ENCODE measurements at places on chromosomes 3 and 15.
A peak's percentile ranks its signal among the peaks of the same experiment; 100 is the strongest.

- no peak for DNase-seq
Measured at GRCh38 chr3:129050556-129051295, 9.9 kb upstream of the GP9 start.

- DNase-seq = no peak
Measured at GRCh38 chr15:25803036-25803435, 60.1 kb downstream of the ATP10A start.

DNA sequence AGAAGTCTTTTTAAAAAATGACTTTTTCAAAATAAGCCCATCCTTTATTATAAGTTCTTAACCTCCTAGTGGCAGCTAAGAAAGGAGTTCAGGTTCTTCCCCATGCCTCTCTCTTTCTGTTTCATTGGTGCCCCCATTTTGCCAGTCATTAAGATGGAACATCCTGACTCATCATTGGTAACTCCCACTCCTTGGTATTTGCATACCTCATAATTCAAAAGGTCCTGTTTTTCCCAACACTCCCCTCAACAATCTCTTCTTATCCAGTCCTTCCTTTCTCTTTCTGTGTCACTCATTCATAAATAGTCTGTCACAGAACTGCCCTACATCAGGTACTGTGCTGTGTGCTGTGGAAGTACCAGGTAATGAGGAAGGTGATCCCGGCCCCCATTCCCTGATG, 394.0 kb downstream of the FOXP1 start:
- no peak for DNase-seq

- no peak for DNase-seq
Measured at GRCh38 chr3:24379936-24380335, 114.7 kb downstream of the THRB start.

DNA sequence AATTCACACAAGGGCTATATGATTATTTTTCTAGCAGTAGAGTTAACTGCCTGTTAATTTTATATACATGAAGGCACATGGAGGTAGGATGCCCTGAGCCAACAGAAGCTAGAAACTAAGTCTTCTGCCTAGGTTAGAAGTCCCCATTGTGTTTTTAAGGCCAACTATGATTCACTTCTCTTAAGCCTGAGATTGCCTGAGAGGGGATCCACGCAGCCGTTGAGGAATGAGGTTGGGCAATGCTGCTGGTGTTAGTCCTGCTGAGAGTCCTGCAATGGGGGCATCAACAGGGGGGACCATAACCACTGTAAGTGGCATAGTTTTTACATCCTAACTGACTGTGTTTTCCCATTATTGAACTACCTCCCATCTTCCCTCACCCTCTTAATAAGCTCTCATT, 60.1 kb upstream of the PFN2 start:
- DNase-seq = no peak

DNA sequence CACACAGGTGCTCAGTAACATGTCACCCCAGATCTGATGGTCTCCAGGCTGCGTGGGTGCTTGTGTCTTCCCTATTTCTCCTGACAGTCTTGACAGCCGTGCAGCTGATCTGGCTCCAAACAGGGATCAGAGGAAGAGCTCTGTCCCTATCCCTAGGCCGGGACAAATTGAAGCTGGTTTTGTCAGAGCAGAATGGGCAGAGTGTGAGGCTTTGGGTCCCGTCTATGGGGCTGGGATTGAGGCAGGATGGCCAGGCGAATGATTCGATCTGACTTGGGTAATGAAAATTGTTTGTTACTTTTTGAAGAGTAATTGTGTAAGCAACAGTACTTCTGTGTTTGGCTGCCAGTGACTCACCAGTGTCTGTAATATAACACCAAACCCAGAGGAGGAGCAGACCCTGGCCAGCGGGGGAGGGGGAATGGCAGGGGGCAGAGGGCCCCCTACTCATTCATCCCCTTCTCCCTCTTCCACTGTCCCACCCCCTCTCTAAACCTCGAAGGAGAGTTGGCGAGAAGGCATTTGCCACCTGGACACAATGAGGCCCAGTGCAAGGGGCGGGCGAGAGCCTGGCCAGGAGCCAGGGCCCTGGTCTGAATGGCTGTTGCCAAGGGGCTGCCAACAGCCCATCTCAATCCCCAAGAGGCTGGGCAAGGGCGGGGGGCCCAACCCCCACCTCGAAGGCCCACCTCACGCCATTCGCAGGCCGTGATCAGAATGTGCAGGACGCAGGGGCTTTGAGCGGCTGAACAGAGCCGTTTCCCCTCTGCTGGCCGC, 4.9 kb upstream of the MAGEF1 start:
- no peak for DNase-seq

- no peak for DNase-seq
Measured at GRCh38 chr15:80584561-80584964, 110.5 kb upstream of the ABHD17C start.

DNA sequence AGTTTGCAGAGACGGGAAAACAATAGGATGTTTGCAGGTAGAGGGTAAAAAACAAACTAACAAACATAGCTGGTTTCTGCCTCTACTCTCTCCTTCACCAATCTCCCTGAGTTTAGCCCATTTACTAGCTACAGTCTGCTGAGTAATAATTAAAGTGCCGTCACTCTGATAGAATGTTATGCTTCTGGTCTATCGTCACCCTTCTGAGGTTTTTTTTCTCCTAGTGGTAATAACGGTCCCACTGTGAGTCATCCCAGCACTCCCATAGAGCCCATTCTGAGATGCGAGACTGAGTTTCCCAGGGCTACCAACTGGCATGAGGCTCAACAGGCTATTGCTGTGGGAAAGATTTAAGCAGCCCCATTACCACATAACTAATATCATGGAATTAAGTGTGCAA, 56.4 kb downstream of the PLAAT1 start:
- no peak for DNase-seq

DNA sequence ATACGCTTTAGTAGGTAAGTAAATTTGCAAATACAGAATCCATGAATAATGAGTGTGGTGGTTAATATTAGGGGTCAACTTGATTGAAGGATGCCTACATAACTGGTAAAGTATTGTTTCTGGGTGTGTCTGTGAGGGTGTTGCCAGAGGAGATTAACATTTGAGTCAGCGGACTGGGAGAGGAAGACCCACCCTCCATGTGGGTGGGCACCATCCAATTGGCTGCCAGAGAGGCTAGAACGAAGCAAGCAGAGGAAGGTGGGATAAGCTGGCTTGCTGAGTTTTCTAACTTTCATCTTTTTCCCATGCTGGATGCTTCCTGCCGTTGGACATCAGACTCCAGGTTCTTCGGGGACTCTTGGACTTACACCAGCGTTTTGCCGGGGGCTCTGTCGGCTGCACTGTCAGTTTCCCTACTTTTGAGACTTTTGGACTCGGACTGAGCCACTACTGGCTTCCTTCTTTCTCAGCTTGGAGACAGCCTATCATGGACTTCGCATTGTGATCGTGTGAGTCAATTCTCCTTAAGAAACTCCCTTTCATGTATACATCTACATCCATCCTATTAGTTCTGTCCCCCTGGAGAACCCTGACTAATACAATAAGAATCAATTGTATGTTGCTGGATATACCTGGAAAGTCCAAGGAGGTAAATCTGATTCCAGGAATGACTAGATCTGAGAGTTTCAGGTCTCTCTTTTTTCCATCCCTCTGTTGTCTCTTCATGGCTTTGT, 25.8 kb upstream of the NEDD4 start:
- no peak for DNase-seq

GRCh38 chr3:69126999-69127398, 4.6 kb upstream of the LMOD3 start:
- DNase-seq = no peak

DNA sequence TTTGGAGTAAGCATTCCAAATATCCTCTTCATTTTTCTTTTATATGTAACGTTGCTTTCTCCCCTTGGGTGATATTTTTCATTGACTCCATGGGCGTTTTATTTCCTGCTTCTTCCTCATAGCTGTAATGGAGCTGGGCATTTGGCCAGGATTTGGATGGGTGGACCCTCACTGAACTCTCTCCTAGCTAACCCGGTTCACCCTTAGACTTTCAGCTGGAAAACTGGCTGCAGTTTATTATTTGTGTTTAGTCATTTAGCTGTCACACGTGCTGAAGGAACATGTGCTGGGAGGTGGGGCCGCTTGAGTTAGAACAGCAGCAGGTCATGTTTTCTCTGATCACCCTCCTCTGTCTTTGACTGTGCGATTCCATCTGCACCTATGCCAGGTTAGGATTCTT, 407.6 kb downstream of the ZIC1 start:
- DNase-seq = peak; percentile 52

- no peak for DNase-seq
Measured at GRCh38 chr3:10238345-10239183, 9.7 kb upstream of the TATDN2 start.

- no peak for DNase-seq
Measured at GRCh38 chr3:102148598-102149337, 286.0 kb upstream of the ZPLD1 start.

DNA sequence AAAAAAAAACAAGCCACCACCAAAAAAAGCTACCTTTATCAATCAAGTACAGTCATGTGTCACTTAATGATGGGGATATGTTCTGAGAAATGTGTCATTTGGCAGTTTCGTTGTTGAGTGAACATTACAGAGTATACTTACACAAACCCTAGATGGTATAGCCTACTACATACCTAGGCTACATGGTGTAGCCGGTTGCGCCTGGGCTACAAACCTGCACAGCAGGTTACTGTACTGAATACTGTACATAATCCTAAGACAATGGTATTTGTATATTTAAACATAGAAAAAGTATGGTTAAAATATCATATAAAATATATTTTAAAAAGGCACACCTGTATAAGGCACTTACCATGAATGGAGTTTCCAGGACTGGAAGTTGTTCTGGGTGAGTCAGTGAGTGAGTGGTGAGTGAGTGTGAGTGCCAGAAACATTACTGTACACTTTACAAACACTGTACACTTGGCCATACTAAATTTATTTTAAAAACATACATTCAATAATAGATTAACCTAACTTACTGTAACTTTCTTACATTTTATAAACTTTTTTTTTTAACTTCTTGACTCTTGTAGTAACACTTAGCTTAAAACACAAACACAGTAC, 25.9 kb upstream of the JMJD7 start:
- DNase-seq = no peak

DNA sequence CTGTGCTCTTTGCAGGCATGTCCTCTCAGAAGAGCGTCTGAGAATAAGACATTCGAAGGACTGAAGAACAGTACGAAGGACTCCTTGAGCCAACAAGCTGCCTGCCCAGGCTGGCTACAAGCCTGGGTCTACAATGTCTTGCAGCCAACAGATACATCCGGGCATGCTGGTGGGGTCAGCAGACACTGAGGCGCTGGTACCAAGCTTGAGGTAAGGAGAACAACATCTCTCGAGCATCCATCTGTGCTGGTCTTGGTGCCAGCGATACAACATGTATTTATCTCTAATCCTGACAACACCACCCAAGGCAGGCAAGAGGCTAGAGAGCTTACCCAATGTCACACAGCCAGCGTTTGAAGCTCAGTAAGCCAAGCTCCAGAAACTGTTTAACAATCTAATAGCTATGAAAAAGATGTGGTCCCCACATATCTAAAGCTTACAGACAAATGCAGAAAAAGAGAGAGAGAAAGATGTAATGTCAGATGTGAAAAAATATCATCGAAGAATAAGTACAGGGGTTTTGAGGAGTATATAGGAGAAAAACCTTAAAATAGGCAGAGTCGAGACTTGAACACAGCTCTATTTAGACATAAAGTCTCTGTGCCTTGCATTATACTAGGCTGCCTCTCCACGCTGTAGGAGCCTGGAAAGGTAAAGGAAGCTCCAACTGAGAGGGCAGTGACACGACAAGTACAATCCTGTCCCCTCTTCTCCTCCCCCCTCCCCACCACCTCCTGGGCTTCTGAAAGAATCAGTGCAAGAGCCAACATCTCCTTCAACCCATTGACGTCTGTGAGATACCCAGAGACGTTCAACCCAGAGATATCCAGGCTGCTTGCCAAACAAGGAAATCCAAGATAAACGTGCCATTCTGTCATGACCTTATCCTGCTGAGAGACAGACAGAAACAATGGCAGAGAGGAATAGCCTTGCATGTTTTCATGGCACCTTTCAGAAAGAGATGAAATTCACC, 39.4 kb downstream of the WWTR1 start:
- DNase-seq = no peak

GRCh38 chr3:196168808-196169391, 42.3 kb downstream of the ZDHHC19 start:
- DNase-seq = no peak

DNA sequence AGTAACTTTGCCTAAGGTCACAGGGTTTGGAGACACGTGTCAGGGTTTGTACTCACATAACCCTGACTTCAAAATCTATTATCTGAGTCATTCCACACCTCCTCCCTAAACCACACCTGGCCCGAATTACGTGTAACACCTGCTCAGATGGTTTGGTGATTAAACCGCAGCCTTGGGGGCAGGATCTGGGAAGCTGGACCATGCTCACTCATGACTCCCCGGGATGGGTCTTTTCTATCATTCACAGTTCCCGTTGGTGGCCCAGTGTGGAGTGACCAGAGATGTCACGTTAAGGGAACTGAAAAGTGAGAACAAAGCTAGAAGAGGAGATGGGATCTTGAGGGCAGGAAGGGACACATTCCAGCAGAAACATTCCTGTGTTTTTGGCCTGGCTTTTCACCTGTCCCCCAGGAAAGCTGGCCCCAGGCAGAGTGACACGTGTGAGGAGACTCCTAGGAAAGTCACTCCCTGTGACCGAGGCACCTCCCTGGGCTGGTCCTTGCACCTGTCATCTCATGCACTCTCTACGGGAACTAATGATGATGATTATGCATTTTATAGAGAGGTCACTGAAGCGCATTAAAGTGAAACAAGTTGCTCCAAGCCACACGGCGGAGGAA, 75.4 kb upstream of the POMGNT2 start:
- DNase-seq = no peak

DNA sequence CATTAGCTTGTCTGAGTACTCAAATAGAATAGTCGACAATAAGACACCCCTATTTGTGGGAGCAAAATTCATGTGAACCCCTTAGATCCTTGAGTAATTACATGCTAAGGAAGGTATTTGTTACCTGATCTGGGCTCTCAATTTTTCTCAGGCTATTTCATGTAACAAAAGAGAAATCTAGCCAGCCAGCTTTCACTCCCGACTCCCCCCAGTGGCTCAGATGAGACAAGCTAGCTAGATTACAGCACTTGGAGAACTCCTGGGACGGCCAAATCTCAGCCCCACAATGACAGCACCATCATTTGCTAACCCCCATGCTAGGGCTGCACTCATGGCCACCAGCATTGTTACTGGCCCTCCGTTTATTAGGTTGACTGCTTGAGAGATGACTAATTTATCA, 41.3 kb downstream of the GLDN start:
- DNase-seq = no peak

DNA sequence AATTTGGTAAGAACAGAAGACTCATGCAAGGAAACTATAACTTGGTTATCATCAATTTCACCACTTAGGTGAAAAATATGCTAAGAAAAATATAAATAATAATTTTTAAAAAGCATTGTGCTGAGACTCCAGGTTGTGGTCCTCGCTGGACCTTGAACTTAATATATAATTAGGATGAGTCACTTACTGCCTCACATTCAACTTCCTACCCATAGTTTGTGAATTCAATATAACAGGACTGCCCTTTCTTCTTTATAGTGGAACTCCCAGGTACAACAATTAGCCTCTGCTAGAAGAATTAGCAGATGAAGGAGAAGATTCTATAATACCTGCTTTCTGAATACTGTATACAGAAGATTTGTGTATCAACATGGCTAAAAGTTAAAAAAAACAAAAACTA, 149.1 kb upstream of the SPRED1 start:
- DNase-seq = no peak
